ENCODE measurements at places on chromosomes 11 and 22.

DNA sequence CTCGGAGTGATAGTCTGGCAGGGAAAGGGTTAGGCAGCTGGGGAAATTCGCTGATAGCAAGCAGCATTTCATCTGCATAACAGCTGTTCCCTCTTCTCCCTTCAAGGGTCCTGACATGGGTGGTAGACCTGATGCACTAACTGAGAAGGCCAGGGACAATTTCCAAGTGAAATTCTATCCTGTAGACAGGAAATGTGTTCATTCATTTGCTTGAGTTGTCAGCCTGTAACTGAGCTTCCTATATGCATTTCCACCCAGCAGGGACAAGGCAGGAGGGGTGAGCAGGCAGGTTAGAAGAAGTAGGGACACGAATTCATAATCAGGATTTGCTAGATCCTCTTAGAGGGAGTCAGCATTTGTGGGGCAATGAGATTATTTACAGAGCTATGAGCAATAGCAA, 154.3 kb upstream of the NCAM1 start:
- DNase-seq = no peak

DNA sequence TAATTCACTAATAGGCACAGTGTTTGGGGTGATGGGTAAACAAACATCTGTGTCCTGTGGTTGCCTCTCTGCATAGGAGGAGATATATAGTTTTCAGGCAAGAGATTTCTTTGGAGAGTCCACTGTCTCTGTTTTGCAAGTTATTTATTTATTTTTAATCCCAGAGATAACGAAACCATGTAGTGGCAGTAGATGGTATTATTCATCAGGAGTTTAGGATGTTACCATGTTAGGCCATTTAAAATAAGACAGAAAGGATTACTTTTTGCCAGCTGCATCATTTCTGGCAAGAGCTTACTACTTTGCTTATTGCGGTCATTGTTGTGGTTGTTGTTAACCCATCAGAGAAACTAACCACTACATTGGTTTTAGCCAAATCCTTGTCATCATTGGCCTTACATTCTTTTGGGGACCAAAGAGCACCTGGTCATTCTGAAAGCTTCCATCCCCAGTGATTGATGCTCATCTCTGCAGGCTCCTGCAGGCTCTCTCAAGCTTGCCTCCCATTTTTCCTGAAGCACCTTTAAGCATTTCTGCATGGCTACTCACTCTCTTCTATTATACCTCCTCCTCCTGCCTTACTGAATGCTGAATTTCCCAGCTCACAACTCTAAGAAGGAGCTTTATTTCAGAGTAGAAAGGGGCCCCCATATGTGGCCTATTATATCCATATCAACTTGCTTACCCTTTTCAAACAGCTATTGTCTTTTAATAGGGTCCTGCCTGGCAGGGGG, 84.4 kb downstream of the CSTPP1 start:
- peak; percentile 6 for DNase-seq

- peak; percentile 56 for DNase-seq
Measured at GRCh38 chr11:44589301-44589700, 23.8 kb downstream of the CD82 start.

GRCh38 chr11:27705873-27706820, 5.9 kb upstream of the BDNF start:
- peak; percentile 92 for DNase-seq

DNA sequence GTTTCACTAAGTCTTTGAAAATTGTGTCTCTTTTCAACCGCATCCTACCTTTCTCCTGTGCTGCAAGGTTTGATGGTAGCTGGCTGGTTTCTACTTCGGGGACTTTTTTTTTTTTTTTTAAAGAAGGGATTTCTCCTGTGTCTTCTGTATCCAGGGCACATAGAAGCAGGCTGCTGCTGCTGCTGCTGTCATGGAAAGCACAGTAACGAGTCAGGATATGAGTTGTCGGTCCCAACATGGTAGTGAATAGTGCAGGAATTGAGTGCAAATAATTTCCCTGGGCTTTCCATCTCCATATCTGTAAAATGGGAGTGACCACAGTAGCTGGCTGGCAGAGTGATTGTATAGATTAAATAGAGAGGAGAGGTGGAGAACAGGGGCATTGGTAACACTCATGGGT, 118.3 kb upstream of the NAV2 start:
- peak; percentile 36 for DNase-seq

GRCh38 chr22:41198027-41198580, 7.0 kb upstream of the L3MBTL2 start:
- DNase-seq = no peak

GRCh38 chr11:131756479-131757110, 386.2 kb downstream of the NTM start:
- DNase-seq = peak; percentile 66

- no peak for DNase-seq
Measured at GRCh38 chr11:130623670-130624668, 175.5 kb downstream of the ADAMTS15 start.

- DNase-seq = no peak
Measured at GRCh38 chr22:45942787-45943493, 34.0 kb downstream of the WNT7B start.

Measured in fibroblast of skin of abdomen (primary cell).